Nephron progenitor cell (in vitro differentiated cells): ENCODE measurements at places on chromosomes 16 and 17.

DNA sequence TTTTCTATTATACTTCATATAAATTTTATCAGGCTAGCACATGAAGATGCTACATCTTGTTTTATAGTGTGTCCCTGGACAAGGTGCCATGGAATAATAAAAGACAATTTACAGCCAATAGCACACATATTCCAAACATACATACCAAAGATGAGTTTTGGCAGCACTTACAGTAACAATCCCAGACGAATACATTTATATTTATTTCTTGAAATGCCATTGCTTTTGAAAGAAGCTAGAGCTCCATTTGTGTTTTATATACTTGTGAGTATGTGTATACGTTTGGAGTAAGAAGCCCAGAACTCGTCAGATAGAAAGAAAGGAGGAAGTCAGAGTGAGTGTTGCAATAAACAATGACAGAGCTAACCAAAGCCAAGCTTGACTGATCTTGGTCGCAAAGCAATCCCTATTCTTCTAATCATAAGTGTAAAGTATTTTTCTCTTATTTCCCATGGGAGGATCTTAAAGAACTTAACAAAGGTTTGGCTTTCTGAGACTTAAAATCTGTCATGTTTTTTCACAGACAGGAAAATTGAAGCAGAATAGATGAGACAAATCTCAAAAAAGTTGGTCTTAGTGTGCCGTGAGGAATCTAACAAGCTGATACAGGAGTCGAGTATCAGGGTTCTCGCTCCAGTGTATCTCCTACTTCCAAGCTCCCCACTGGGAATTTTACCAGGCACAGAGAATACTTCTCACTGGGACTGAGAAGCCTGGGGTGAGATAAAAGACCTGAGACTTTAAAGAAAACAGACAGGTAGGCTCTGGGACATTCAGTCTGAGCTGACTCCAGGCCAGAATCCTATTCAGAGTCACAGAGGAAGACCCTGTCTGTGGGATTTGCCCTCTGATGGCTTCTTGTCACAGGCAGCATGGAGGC lies 175.4 kb downstream of the AATF start:
- no peak for DNase-seq

- DNase-seq = no peak
These were observed 3.2 kb downstream of the ZSCAN10 start for GRCh38 chr16:3095869-3096268.

DNA sequence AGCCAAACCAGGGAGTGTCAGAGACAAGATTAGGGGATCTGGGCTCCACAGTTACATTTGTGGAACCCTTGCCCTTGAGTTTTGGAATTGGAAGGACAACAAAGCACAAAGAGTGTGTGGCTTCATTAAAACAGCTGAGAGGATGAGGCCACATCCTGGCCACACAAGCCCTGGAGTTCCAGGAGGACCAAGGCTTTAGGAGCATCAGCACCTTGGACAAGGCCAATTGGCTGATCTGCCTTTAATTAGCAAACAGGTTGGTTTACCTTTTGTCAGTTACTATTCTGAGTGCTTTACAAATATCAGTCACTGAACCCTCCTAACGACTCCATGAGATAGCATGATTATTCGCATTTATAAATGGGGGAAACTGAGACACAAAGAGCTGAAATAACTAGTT lies 54.7 kb downstream of the SLC6A2 start:
- peak; percentile 39 for DNase-seq

- DNase-seq = no peak
These were observed 12.6 kb downstream of the CACNA1H start for GRCh38 chr16:1165511-1165910.

DNA sequence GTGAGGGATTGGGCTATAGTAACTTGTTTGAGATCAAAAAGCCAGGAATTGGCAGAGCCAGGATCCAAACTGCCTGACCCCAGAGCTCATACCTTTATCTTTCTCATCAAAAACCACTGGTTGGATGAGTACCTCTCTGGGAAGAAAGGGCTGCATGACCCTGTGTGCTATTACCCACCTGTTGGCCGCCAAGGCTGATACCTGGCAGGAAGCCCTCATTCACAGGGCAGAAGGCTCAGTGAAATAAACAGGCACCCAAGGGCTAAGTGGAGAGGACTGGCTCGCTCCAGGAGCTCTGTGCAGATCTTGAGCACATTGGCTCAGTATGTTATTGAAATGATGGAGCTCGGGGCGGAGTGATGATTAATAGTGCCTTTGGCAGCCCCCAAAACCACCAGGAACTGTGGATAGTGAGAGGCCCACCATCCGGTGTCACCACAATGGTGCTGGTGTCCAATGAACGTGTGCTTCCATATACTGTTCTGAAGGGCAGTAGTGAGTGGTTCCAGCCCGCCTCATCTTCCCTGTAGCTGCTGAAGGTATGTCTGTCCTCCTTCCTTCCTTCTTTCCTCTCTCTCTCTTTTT lies 197.6 kb downstream of the MSI2 start:
- no peak for DNase-seq

- no peak for DNase-seq
These were observed 6.5 kb downstream of the PRSS41 start for GRCh38 chr16:2804728-2805127.

DNA sequence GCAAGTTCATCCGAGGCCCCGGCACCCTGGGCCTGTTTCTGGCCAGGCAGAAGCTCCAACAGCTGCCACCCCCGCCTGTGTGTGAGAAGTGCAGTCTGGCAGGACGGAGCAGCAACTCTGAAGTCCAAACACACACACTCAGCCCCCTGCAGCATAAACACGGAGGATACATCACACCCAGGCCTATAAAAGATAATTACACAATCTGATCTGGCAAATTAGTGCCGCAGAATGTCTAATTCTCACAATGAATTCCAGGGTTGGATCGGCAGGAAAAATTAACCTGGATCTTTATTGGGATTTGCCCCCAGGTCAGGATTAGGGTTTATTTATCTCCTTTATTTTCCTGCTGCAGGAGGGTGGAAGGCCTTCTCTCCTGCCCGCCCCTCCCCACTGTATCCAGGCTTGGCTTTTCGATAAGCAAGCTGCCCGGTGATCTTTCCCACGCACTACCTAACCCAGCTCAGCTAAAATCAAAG lies 311.4 kb downstream of the SOX9 start:
- no peak for DNase-seq

DNA sequence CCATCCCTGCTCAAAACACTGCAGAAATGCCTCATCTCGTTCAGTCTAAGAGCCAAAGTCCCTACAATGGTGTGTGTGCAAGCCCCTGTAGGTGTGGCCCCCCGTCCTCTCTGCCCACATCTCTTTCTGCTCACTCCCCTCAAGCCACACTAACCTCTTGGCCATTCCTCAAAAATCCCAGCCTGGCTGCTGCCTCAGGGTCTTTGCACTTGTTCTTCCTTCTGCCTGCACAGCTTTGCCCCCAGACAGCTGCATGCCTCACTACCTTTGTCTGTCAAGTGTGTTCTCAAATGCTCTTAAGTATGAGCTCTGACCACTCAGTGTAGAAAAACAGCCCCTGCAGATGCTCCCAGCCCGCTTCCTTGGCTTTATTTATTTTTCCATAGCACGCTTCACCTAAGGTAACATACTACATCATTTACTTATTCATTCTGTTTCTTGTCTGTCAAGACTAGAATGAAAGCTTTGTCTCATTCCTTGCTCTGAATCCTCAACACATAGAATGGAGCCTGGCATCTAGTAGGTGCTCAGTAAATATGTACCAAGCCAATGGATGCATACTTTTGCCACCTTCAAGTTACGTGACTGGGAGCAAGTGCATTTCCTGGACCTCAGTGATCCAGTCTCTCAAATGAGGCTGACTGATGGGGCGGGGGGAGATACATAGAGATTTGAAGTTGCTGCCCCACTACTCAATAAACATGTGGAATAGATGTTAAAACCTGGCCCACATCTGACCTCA lies 38.1 kb downstream of the RAI1 start:
- DNase-seq = no peak

GRCh38 chr16:10828851-10829366 lies 10.3 kb upstream of the TVP23A start:
- no peak for DNase-seq

DNA sequence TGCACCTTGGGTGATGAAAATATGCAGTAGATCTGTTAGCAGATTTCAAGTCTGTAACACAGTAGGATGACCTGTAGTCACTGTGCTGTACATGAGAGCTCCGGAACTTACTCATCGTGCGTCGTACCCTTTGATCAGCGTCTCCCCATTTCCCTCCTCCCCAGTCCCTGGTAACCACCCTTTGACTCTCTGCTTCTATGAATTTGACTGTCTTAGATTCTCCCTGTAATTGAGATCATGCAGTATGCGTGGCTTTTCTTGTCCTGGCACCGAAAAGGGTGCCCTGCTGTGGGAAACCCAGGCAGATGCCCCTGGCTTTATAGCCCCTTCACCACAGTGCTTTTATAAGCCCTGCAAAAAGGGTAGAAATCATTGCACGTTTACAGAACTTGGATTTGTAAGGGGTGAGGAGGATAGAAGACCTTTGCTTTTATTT lies 20.5 kb downstream of the CLEC16A start:
- DNase-seq = no peak

- peak; percentile 76 for DNase-seq
These were observed 43.8 kb upstream of the DHX40 start for GRCh38 chr17:59521465-59522126.

- no peak for DNase-seq
These were observed 43.3 kb downstream of the GRIN2A start for GRCh38 chr16:10138881-10139280.

GRCh38 chr16:8798535-8799157 lies 1.0 kb downstream of the PMM2 start:
- DNase-seq = no peak

DNA sequence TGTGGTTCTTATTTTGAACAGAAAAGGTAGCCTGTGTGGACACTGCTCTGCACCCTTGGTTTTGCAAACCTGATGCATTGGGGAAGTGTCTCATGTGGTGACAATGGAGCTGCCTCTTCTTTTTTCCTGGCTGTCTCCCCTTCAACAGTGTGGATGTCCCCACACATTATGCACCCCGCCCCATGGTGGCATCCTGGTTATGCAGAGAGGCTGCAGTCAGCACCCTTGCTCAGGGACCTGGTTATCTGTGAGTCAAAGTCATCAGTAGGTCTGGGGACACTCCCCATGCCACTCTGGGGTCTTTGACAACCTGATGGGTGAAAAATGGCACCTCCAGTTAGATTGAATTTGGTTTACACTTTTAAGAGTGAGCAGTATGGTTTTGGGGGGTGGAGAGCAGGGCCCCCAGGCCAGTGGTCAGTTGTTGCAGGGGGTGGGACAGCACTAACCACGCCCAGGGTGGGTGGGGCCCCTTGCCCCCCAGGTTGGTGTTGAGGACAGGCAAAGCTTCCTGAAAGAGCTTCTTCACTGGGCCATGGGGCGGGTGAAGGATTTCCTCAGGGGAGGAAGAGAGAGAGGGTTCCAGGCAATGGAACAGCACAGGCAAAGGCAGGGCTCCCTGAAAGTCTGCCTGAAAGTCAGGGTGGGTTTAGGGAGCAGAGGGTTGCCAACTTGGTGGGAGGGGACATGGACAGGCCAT lies 24.6 kb upstream of the KCNJ12 start:
- no peak for DNase-seq

- no peak for DNase-seq
These were observed at the start of gene CSHL1 for GRCh38 chr17:63911041-63911635. CSHL1 (minus strand) TSS chr17:63911258; CDS start chr17:63911196, 62 bp downstream.

GRCh38 chr16:51431517-51432241 lies 280.6 kb upstream of the SALL1 start:
- peak; percentile 29 for DNase-seq

DNA sequence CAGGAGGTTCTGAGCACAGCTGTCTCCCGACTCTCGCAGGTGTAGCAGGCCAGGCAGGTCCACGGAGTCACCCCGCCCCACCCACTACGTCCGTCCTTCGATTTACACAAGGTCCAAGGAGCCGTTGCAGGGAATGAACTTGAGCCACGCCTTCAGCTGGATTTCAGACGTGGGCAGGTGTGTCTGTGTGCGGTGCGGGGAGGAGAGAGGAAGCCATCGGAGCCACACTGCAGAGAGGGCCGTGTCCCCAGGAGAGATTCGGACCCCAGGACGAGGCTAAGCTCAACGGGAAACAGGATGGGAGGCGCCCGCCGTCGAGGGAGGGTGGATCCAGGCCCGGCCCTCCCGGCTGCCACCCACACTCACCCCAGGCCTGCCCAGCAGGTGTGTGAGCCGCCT lies 50.3 kb downstream of the RPH3AL start:
- DNase-seq = no peak

GRCh38 chr16:53048139-53048915 lies 4.4 kb downstream of the CHD9NB start:
- no peak for DNase-seq

GRCh38 chr17:72534776-72535175 lies 414.0 kb downstream of the SOX9 start:
- no peak for DNase-seq

- no peak for DNase-seq
These were observed 34.3 kb upstream of the ATP2C2 start for GRCh38 chr16:84334058-84334457.

DNA sequence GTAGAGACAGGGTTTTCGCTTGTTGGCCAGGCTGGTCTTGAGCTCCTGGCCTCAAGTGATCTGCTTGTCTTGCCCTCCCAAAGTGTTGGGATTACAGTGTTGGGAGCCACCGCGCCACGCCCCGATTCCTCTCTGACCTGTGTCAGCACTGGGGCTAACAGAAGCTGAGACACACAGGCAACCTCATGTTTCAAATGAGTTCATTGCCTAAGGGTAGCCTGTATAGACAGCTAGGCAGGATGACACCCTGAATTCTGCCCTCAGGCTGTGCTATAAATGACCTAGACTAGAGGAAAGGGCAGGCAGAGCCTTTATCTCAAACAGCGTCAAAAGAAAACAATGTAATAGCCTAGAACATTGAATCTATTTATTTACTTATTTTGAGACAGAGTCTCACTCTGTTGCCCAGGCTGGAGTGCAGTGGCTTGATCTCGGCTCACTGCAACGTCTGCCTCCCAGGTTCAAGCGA lies 2.3 kb upstream of the CDK3 start:
- no peak for DNase-seq

DNA sequence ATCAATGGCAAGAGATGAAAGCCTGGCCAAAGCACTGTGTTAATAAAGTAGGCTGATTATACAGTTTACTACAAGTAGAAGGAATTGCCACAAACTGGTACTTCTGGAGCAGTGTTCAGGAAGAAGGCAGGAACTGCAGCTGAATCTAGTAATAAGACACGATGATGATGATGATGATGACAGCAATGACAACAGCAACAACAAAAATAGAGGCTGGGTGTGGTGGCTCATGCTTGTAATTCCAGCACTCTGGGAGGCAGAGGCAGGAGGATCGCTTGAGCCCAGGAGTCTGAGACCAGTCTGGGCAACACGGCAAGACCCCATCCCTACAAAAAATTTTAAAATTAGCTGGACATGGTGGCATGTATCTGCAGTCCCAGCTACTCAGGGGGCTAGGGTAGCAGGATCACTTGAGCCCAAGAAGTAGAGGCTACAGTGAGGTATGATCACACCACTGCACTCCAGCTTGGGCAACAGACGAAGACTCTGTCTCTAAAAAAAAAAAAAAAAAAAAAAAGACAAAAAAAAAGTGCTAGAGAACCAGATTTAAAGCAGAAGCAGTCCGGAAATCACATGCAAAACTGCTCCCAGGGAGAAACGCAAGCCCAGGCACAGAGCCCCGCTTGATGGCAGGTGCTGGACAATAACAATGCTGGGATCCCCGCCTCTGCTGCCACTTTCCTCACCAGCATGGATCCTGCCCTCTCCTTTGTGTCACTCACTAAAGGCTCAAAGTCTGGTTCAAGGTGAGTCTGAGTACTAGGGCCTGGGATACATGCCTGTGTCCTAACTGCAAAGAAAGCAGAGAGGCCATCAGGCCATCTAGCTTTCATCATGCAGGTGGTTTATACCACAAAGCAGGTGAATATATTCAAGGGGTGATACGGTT lies 44.8 kb downstream of the CPPED1 start:
- DNase-seq = no peak

- DNase-seq = no peak
These were observed 75.9 kb downstream of the TRIM37 start for GRCh38 chr17:59030811-59031210.
